ENCODE measurements at places on chromosomes 6 and 20.
A peak's percentile ranks its signal among the peaks of the same experiment; 100 is the strongest.

DNA sequence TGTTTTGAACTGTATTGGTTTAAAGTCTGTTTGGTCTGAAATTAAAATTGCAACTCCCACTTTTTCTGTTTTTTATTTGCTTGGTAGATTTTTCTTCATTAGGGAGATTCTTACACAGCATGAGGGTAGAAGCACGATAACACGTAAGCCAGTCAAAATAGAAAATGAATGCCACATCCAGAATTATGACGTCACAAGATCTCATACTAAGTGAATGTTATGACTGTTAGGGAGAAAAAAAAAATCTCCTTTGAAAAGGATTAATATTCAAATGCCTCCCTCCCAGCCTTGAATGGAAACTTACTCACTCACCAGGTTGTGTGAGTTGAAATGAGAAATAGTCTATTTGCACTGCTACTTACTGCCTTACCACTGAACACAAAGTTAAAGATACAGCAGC is 670.8 kb downstream of the TFAP2A start:
- no peak for DNase-seq

DNA sequence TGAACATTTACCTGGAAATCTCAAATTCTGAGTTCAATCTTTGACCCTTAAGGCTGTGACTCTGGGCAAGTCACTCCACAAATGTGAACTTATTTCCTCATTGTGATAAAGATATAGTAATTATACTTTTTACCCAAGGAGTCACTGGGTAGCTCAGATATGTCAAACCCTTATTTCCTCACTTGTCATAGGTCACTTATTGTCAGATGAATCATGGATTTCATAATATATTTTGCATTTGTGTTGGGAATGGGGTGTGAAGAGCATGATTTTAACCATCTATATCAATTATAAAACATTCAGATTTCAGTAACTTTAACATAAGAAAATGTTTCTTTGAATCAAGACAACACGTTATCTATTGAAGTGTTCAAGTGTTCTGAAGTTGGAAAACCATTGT is 3.7 kb upstream of the CARMIL1 start:
- DNase-seq: no peak

DNA sequence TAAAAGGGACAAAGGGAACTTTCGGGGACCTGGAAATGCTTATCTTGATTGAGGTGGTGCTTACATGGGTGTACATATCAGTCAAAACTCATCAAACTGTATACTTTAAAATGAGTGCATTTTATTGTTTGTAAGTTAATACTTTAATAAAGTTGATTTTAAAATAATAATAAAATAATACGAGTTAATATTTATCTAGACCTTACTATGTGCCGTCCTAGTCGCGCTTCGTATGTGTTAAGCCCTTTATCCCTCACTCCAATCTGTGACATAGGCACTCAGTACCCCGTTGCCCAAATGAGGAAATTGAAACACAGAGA is 47.5 kb downstream of the PDYN start:
- no peak for DNase-seq

DNA sequence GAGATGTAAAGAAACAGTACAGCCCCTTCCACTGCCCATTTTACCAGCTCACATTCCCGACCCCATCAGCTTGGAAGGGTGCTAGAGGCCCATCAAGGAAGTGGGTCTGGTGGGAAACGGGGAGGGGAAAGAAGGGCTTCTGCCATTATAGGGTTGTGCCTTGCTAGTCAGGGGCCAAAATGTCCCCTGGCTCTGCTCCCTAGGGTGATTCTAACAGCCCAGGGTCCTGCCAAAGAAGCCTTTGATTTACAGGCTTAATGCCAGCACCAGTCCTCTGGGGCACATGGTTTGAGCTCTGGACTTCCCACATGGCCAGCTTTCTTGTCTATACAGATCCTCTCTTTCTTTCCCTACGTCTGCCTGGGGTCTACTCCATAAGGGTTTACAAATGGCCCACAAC is 10.6 kb upstream of the ZNF76 start:
- no peak for DNase-seq

DNA sequence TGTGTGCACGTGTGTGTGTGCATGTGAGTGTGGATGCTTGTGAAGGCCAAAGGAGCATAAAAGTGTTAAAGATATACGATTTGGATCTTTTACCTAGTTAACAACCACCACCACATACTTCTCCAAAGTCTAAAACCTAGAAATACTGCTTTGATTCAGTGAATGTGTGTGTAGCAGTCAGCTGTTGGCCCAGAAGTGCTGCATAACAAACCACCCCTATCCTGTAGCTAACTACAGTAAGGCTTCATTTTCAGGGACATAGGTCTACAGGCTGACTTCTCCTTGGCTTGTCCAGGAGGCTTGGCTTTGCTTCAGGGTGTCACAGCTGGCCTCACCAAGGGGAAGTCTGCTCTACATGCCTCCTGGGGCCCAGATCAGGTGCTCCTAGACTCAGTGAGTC is 2.4 kb upstream of the CST8 start:
- no peak for DNase-seq

DNA sequence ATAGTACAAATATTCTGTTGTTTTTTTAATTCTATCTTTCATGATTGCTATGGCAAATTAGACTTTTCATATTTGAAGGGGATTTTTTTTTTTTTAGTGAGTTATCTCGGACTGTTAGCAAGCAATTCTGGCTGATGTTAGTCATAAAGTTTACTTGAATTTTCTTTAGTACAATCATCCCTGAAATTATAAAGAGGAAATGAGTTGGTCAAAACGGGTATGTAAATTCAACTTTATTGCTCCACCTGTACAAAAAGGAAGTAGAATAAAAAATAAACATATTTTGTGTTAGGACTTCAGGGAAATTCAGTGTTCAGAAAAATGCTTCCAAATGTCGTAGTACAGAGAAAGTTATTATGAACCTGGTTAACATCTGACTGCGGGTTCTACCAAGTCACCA is 40.3 kb downstream of the PPP1R14C start:
- DNase-seq: no peak

DNA sequence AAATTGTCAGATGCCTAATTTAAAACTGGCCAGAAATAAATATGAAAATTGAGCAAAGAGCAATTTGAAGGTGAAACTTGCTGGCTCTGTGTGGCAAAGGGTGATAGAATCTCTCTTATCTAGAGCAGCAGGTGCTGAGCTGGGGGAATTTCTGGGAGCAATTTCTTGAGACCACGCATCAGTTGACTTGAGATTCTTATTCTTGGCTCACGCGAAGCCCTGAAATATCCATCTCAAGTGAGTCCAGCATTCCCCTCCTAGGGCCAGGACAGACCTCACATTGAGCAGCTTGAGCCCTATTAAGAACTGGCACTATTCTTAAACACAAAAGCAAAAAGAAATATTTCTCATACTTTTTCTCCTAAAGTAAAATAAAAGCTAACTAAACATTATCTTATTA is 66.3 kb downstream of the MAP7 start:
- no peak for DNase-seq

DNA sequence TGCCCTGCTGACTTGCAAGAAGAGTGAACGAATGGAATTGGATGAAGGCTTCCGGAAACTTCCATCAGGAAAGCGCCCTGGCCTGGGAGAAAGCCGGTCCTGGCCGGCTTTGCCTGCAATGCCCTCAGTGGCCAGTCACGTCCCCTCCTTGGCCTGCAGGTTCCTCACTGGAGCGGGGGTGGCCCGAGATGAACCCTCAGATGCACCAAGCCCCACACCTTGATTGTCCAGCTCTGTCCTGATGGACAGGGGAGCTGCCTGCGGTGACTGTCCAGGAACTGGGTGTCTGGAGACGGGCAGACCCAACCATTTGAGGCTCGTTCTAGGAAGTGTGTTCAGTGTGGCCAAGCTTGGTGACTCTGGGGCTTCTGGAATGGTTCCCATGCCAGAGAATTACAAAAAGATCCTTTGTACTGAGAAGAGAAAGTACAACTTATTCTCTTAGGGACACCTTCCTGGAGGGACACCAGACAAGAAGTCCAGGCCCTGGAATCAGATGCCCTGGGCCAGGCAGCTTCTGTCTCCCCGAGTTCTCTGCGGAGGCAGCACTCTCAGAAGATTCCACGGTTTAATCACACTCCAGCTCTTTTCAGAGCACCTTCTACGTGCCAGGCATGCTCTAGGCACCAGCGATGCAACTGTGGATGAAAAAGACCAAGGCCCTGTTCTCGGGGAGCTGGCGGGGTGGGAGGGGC is 17.1 kb upstream of the SULF2 start:
- DNase-seq: no peak

DNA sequence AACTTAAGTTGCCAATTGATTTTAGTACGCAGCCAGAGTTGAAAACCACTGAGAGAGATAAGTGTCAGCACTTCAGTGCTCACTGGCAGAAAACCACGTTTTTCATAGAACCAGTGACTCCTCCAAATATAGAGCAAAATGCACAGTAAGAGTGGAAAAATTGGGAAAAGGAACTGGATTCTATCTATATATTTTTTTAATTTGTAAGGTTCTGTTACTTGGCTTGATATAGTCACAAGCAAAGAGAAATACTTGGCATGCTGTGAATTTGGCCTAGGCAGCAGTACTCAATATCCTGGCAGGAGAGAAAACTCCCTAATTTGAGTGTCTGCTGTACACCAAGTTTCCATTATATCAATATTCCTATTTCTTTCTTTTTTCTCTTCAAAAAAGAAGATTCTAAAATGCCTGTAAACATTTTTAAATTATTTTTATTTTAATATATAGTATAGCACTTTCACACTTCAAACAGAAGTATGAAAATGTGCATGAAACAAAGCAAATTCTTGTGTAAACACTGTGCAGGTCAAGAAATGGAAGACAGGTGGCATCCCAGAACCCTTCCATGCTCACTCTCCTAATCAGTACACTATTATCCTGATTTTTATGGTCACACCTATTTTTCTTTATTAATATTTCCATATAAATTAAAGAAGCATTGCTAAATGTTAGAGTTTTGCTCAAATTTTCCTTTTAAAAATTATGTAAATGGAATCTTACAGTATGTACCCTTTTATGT is 561.8 kb upstream of the RNF217 start:
- no peak for DNase-seq

DNA sequence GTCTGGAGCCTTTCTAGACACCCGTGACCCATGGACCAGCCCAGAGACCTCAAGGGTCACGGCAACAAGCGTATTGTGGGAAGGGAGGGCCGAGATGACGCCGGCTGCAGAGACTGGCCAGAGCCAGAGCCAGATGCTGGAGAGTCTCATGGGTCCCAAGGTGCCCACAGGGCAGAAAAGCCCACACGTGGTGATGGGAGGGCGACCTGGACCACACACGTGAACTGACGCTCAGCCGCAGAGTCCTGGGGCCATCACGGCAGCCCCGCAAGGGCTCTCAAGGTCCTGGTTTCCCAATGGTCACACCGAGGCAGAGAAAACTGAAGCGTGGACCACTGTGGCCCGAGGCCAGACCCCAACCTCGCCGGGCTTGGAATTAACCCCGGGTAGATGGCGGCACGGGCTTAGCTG is 92.6 kb downstream of the YTHDF1 start:
- DNase-seq: no peak

DNA sequence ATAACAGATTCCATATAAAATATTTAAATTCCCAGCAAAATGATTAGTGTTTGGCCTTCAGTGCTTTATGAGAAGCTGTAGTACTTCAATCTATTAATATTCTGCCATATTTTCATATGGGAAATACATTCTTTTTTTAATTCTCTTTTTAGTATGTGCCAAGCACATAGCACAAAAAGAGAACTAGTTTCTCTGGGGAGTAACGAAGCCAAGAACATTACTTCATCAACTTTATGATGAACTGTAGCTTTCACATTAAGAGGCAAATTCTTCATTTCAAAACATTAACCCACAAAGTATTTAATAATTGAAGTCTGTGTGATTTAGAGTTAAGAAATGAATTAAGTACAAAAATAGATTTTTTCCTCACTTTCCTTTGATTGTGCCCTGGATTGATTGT is 281.0 kb upstream of the EYS start:
- DNase-seq: no peak

DNA sequence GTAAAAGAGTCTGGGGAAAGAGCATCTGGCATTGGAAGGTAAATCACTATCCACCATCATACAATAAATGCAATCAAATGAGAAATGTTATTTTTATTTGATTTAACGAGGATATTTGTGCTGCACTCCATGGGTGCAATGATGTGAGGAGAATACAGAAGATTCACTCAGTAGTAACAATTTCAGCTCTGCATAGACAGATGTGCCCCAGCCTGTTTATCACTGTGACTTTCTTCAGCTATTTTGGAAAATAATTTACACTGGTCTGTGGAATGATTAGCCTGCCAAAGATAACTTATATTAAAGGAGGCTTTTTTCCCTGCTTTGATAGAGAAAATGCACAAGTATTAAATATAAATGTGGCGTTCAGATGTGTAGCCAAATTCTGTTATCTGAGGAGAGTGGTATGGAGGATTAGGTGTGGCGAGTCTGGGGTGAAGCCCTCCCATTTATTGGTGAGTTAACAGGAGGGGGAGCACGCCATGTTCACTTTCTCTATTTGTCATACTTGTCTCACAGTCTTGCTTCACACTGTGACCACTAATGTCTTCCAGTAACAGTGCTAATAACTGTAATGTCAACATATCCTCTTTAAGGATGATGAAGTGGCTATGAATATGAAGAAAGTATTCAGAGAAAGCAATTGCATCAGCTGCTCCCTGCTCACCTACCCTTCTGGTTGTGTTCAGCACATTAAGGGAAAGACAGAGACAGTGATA is 645.6 kb downstream of the MMUT start:
- DNase-seq: no peak

- DNase-seq: no peak
Observed at GRCh38 chr6:8420031-8420588, 15.2 kb downstream of the SLC35B3 start.

GRCh38 chr6:125781314-125781868 is 9.4 kb upstream of the NCOA7 start:
- no peak for DNase-seq

- peak; percentile 91 for DNase-seq
Observed at GRCh38 chr20:4814696-4815252, 93.1 kb downstream of the PRND start.

- DNase-seq: no peak
Observed at GRCh38 chr6:89410788-89411144, 1.3 kb downstream of the RRAGD start.

- no peak for DNase-seq
Observed at GRCh38 chr20:3741836-3742458, 9.5 kb downstream of the HSPA12B start.

DNA sequence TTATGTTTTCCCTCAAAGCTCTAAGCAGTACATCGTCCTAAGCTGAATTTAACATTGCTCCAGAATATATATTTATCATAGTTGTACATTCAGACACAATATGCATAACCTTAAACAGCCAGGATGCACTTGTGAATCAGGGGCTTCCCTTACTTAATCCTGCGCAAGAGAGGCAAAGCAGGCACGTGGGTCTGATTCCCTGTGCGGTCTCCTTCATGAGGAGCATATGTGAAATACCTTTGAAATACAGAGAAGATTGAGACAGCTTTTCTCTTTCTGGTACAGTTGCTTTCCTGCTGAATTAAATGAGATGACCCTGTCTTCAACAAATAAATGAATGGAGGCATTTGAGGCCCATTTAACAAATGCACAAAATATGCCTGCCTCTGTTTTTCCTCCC is 1.5 kb downstream of the HTR1E start:
- DNase-seq: no peak

GRCh38 chr6:40960742-40961430 is 78.1 kb downstream of the UNC5CL start:
- DNase-seq: no peak
